Kidney (tissue), 22 donors: ENCODE measurements at places on chromosomes 4 and X.
A peak's percentile ranks its signal among the peaks of the same experiment; 100 is the strongest.

DNA sequence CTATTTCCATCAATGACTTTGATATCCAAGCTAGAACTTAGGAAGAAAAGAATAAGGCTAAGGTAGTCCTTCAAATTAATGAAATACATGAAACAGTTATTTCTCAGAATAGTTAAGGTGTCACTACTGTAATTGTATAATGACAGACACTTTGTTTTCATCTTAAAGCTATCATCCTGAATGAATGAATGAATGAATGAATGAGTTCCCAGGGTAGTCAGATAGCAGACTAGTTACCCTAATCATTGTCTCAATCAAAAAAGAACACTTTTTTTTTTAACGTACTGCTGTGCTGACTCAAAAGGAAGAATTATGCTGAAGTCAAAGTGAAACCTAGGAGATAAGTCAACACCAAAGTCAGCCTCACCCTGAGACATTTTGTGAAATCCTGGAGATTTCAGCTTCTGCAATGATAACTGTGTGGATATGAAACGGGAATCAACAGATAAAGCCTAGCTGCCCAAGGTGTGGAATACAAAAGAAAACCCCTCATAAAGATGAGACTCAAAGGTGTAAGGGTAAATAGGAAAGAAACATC, 68.3 kb upstream of the CNKSR2 start:
- DNase-seq: no peak

GRCh38 chr4:54802336-54802735, 144.6 kb downstream of the KIT start:
- no peak for DNase-seq

- DNase-seq: peak; percentile 16
These were observed 144.5 kb downstream of the SMIM20 start for GRCh38 chr4:26058537-26058936.

DNA sequence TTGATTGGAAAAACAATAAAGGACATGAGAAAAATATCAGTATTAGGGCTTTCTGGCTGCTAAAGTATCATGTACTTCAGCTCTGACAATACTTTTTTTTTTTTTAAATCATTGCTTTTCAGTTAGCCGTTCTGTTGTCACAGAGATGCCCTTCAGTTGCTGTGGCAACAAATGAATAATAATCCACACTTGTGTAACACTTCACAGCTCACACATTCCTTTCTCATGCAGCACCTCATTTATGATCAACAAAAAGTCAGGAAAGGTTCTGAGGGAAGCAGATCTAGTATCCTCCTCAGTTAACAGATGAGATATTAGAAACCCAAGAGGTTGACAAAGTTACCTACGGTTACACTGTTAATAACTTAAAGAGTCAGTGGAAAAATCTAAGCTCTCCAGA, 444.2 kb upstream of the SLIT2 start:
- peak; percentile 62 for DNase-seq

DNA sequence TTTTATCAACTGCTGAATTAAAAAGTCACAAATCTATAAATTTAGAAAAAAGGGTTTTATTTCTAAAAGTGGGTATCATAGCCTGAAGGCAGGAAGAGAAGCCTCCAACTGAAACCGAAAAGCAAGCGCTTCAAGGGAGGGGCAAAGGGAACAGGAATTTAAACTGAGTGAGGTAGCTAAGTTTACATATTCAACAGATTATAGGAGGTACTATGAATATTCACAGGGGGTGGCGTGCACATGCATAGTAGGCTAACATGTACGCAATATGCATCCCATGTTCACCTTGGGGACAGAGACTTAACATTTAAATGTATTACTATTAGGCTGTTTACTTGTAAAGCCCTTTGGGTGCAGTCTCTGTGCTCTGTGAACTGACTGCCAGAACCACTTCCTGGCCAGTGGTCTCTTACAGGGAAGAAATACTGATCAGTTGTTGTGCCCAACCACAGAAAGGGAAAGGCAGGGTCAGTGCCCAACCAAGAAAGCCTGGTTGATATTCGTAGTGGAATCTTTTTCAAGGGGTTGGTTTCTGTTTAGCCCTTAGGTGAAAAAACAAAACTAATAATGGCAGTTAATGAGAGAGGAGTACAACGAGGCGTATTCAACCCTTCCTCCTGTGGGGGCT, 168.7 kb upstream of the GALNTL6 start:
- no peak for DNase-seq

GRCh38 chr4:57854748-57855147, 744.6 kb upstream of the IGFBP7 start:
- no peak for DNase-seq

GRCh38 chr4:104294811-104295210, 199.9 kb downstream of the CXXC4 start:
- no peak for DNase-seq

GRCh38 chrX:140343226-140343868, 161.5 kb downstream of the SOX3 start:
- DNase-seq: no peak

DNA sequence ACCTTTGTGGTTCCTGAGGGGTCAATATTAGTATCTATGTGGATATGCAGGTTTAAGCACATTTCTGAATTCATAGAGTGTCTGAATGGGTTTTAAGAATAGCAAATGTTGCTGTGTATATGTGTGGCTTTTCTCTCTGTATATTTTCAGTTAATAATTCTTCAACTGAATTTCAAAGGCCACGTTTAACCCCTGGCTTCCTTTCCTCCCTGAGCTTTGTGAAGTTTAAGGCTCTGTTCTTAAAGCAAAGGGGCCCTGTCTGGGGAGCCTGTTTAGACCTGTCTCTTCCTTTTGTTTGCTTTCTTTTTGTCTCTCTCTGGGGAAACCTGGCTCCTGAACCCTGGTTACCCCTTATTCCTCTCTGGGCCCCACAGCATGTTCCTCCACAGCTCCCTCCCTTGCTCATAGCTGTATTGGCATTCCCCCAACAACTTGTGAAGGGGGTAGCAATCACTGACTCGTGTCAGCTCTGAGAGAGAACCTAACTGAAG, 139.1 kb downstream of the COL4A6 start:
- DNase-seq: peak; percentile 38

GRCh38 chr4:108940149-108940548, 177.3 kb upstream of the ETNPPL start:
- no peak for DNase-seq

DNA sequence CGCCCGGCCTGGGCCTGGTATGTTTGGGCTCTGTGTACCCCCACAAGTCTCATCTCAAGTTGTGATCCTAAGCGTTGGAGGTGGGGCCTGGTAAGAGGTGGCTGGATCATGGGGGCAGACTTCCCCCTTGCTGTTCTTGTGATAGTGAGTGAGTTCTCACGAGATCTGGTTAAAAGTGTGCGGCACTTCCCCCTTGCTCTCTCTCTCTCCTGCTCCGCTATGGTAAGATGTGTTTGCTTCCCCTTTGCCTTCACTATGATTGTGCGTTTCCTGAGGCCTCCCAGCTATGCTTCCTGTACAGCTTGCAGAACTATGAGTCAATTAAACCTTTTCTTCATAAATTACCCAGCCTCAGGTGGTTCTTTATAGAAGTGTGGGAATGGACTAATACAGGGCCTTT, 53.0 kb downstream of the CHST7 start:
- no peak for DNase-seq

DNA sequence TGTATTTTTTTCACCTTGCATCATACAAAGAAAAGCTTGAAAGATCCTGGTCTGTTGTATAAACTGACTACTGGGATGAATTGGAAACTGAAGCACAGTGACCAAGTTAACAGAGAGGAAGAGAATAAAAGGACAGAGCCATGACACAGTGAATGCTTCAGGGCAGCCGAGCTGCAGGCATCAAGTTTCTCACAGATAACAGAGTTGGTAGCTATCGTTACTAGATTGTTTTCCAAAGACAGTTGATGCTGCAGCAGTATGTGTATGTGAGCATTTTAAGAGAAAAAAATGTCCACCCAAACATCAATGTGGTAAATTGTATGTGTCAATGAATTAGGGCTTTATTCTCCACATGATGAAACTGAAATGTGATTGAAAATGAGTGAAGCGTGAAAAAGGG, 1032.7 kb downstream of the ADGRL3 start:
- DNase-seq: no peak

DNA sequence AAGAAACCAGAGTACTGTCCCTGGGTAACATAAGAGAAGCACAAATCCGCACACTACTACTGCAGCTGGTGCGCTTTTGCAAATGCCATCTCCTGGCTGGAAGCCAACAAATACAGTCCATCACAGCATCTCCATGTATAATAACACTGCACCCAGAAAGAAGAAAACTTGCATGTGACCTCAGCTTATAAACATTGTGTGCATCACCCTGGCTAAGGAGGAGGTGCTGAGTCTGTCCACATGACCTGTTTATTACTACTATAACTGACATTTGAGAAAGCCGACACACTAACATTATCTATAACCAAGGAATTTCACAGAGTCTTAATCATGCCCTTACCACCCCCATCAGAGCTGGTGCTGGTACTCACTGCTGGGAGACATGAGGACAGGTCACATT, 516.8 kb downstream of the CFAP47 start:
- no peak for DNase-seq

DNA sequence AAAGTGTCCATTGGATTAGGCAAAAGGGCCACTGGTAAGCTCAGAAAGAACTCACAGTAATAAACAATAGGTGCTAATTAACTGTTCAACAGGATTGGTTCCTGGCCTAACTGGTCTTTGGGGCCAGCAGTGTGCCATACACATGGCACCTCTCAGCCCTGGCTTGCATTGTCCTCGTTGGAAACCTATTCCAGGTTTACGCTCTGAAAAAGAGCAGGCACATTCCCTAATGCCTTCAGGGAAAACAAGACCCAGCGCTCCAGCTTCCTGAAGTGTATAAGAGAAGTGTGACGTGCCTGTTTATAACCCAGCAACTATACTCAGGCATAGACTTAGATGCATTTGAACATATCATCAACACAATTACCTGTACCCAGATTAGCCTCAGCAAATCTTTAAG, 51.9 kb upstream of the RBM47 start:
- no peak for DNase-seq
